AG09309 (cell line): ENCODE measurements at places on chromosomes 2 and 18.

GRCh38 chr2:238704471-238705225, 143.2 kb upstream of the TWIST2 start:
- DNase-seq, result no peak

DNA sequence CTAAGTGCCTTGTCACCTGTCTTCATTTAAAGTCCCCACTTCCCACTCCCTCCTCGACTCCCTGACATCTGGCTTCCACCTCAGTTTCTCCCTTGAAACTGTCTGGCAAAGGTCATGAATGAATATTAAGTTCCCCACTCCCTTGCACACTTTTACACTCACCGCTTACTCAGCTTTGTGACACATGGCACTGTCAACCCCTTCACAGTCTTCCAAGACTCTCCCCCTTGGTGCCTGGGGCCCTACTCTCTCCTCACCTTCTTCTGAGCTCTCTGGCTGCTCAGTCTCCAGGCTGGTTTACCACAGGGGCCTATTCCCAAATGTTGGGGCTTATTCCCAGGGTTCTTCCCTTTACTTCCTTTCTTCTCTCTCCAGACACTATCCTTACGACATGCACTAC, 17.9 kb upstream of the PTPN4 start:
- no peak for DNase-seq

DNA sequence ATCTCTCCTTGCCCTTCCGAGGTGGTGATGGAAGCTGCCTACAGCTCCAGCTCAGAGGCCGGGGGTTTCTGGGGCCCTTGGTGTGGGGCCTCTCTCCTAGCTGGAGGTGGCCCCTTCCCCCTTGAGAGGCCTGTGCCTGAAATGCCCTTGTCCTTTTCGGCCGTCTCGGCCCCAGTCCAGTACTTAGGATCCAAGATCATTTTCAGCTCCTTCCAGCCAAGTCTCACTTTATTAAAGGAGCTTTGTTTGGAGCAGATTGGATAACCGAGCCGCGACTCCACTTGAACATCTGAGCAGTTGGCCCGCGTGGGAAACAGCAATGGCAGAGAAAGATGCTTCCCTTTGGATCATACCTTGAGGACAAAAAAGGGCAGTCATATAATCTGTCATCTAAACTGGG, 125.0 kb downstream of the NEDD4L start:
- DNase-seq, result no peak

DNA sequence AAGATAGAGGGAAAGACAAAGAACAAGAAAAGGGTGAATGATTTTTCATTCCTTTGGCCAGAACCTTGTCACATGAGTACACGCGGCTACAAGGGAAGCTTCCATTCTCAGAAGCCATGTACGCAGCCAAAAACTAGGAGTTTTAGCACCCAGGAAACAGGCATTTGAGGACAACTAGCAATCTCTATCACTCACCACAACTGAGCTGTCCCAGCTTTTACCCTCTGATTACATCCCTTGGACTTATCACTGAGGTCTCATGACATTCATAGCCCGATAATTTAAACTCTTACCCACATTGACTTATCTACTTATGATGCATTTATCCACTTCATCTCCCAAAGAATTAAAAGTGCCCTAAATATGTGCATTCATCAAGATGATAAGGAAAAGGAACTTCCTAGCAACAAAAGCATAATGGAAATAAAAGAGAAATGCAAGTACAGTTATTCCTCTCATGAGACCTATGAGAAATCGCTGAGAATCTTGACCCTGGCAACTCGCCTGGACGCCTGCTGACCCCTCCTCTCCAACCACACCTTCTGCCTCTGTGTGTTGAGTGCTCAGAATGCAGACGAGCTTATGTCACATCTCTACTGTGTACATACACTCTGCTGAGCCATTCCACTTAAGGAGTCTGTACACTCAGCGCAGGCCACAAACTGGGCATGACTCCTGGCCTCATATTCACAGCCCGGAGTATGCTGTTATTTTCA, 28.7 kb upstream of the MFSD6 start:
- no peak for DNase-seq

- DNase-seq, result no peak
These were observed 106.7 kb upstream of the ASB18 start for GRCh38 chr2:236370847-236371409.

DNA sequence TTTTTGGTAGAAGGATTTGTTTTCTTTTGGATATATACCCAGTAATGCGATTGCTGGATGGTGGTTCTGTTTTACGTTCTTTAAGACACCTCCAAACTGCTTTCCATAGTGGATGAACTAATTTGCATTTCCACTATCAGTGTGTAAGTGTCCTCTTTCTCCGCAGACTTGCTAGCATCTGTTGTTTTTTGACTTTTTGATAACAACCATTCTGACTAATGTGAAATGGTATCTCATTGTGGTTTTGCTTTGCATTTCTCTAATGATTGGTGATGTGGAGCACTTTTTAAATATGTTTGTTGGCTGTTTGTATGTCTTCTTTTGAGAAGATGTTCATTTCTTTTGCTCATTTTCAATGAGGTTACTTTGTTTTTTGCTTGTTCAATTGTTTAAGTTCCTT, 260.9 kb upstream of the CWC22 start:
- DNase-seq, result no peak

- no peak for DNase-seq
These were observed 200.3 kb downstream of the MBD5 start for GRCh38 chr2:148221166-148221565.

- no peak for DNase-seq
These were observed 13.3 kb downstream of the CNOT11 start for GRCh38 chr2:101265893-101266499.

- DNase-seq, result no peak
These were observed 117.9 kb downstream of the LRATD1 start for GRCh38 chr2:14750433-14750832.

- DNase-seq, result no peak
These were observed 10.3 kb upstream of the AGXT start for GRCh38 chr2:240858321-240858720.

- no peak for DNase-seq
These were observed 27.4 kb downstream of the NR4A2 start for GRCh38 chr2:156305121-156305520.

GRCh38 chr2:18243816-18244215, 316.6 kb downstream of the RDH14 start:
- no peak for DNase-seq

DNA sequence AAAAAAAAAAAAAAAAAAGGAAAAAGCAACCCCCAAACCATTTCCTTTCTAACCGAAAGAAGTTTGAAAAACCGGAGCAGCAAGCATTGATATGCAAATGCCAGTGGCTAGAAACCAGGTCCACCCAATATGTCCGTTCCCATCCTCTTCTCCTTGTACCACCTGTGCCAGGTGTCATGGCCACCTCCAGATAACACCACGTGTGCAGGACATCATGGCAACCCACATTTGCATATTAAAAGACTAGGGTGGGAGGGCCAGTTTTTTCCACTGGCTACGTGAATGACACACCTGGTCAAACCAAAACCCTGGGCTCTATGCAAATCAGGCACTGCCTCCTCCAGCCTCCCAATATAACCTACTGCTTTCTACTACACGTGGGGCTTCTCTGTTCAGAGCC, 303.3 kb upstream of the GULP1 start:
- no peak for DNase-seq

DNA sequence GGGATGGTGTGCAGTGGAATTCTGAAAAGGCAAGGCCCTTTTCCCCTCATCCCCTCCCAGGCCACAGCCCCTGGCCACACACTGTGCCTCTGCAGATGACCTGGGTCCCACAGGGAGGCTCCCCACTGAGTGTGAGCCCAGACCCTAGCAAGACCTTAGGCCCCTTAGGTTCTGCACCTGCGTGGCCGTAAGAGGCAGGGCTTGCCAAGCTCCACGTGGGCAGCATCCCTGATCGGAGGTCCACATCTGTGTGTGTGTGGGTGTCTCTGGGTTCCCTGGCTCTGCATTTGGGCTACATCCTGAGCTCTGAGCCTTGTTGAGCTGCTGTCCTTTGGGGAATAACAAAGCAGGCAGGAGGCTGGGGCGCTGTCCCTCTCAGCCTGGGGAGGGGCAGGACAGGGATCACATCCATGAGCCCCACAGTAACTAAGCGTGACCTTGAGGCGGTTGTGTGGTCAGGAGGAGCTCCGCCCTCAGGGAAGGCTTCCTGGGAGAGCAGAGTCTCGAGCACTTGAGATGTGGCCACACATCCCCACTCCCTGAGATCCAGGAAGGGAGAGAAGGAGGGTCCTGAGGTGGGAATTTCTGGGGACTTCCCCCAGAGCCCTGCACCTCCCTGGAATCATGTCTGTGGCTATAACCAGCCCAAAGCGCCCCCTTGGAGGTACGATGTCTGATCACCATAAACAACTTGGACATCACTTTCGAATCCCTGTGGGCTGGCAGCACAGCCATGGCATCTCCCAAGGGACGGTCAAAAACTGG, 84.8 kb downstream of the STPG4 start:
- DNase-seq, result no peak

DNA sequence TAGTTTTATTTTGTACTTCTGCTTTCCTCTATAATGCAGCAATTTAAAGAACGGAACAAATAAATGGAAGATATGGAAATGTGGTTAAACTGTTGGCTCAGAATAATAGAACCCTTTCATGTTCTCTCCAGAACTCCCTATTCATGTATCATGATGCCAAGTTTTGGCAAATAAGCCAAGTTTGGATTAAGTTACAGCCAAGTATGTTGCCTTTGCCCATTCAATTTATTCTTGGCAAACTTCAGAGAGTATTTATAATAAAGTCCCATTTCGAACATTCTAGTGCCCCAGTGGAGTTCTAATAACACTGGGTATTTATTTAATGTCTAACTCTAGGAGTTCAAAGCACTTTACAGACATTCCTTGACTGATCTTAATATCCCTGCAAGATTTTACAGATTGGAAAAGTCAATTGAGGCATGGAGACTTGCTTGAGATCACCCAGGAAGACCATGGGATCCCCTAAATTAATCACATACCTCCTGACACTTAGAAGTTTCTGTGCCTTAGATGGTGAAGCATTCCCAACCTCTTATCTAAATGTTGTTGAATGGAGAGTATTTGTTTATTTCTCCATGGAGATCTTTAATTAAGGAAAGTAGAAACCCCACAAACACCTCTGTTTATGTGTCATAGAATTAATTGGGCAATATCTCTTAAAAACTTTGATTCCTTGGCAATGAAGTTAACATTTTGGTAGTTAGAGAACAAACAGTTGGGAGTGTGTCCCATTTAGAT, 106.7 kb downstream of the ACKR3 start:
- no peak for DNase-seq

DNA sequence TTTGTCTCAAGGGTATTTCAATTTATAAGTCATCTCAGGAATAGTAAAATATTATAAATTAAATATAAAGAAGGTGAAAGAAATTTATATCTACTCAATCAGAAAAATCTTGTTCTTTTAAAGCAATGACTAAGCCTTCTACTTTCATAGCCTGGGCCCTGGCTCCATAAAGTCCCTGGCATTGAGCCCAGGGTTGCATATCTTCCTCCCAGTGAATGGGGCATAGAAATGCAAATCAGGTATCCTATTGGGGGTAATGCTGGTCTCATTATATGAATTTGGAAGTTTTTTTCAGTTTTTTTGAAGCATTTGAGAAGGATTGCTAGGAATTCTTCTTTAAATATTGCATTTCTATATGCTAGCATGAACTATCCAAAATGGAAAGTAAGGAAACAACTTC, 73.9 kb upstream of the MC2R start:
- DNase-seq, result no peak

DNA sequence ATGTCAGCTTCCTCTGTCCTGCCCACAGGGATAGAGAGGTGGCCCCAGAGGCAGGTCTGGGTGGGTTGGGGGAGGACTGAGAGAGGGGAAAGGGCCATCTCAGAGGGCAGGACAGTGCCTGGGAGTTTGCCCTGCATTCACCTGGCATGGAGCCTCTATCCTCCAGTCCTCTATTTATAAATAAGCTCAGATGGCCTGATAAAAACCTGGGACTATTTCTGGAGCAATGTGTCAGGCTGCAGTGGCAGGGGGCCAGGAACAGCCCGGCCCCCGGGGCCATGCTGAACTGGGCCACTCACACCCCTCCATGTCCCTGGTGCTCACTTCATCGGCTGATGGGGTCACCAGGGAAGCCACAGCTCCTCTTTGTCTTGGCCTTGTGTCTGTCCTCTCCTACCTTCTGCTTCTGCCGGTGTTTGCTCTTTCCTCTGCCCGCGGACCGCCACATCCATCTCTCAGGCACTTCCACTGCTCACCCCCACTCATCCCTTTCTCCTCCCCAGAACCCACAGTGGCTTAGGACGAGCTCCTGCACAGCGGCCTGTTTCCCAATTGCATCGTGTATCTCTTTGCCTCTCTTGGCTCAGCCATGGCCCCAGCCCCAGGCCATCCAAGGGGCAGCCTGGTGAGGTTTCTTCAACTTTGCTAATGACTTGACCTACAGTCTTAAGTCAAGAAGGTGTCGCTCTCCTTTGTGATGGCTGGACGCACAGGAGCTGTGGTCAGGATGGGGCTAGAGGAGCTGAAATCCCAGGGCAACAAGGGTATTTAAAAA, 38.8 kb downstream of the SCTR start:
- no peak for DNase-seq

DNA sequence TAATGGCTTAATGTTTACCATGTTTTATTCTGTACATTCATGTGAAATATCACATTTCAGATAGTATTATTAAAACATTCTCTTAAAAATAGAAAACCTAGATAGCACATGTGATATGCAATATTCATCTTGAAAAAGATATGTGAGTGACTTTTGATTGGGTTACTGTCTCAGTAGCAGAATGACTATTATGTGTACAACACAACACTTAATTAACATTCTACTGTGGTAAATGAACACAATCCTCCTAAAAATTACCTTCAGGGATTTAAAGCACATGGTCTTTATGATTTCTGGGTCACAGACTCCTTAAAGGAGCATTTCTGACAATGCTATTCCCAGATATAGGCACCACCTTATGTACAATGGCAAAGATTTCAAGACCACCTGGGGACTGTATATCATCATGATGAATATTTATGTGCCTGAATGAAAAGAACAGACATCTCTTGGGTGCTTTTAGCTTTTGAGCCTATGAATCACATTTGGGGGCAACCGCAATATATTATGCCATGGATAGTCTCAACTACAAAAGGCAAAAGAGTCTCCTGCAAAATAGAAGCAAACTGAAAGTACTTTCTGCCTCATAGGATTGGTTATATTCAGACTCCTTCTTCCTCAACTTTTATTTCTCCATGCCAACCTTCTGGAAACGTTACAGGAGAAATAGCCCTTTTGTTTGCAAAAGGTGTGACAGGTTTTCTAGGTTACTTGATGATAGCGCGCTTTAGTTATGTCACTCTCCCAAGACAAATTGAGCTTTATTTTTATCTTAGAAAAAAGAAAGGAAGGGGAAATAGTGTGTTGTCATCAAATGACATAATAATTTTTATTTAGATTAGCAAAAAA, 259.0 kb downstream of the CALCRL start:
- no peak for DNase-seq

GRCh38 chr2:64420677-64421076, 33.3 kb upstream of the LGALSL start:
- DNase-seq, result no peak

DNA sequence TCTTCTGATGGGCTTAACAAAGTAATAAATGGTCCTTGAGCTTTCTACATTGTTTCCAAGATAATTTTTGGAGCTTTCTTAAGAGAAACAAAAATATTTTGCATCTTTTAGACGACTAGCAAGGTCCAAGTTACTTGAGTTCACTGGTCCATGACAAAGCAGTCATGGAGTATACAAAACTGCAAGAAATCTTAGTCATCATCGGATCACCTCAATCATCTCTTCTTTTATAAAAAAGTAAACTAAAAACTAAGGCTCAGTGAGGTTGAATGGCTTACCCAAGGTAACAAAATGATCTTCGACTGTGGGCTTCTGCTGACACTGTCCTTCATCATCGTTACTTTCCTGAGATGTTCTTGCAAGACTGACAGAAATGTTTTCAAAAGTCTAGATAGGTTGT, 11.9 kb downstream of the FIGN start:
- DNase-seq, result no peak
